Dermis microvascular lymphatic vessel endothelial cell (primary cell): ENCODE measurements at places on chromosomes 5 and 9. TPM values are rescaled to one million over a fixed set of nuclear protein-coding genes. Genes with fewer than 3 reads are reported as not detected.

The GPR107 gene
- total RNA-seq: 19.8 and 29.3 TPM in 2 replicates

The RALGPS1 gene
- total RNA-seq: 2.1 and 3.9 TPM in 2 replicates

GRCh38 chr5:24161559-24161958 lies 483.2 kb downstream of the CDH10 start:
- DNase-seq: no peak

DNA sequence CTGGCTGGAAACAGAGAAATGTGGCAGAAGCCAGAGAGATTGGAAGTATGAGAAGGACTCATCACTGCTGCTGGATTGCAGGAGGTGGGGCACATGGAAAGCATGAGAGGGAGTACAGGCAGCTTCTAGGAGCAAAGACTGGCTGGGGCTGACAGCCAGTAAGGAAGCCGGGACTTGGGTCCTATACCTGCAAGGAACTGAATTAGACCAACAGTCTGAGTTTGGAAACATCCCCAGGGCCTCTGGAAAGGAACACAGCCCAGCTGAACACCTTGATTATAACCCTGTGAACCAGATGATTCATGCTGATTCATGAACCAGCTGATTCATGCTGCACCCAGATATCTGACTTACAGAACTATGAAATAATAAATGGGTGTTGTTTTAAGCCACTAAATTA lies 93.4 kb downstream of the OSTF1 start:
- DNase-seq: peak; percentile 69

GRCh38 chr9:93465855-93466254 lies 12.5 kb upstream of the FAM120AOS start:
- no peak for DNase-seq

DNA sequence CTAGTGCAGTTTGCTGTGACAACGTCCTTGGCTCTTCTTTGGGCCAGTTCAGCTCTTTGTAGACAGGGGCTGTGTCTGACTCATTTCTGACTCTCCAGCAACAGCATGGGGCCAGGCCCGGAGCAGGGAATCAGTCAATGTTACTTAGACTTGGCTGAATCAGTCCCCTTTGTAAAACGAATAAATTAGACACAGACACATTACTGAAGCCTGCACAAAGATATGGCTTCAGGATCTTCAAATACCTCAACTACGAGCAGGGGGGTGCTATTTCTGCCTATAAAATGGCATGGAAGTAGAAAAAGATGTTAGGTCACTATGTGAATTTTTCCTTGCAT lies 204.7 kb downstream of the TTLL11 start:
- DNase-seq: no peak

The EGFLAM gene
- total RNA-seq: 0.13 and 0.25 TPM in 2 replicates

- no peak for DNase-seq
Measured at GRCh38 chr9:76534026-76534425, 75.0 kb downstream of the GCNT1 start.

DNA sequence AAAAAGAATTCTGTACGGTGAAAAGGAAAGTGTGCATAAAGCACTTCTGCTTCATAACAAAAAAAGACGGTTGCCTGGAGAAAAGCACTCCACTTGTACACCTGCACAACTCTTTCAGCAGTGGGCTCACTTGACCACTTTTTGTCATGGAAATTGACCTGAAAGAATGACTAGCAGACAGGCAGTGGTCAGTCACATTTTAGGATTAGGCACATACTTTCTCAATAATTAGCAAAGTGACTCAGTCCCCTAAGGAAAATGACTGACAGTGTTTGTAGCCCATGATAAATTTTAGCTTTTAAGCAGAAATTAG lies 169.3 kb downstream of the FANCC start:
- DNase-seq: no peak

The BHMT gene
- not detected in 2 replicates for total RNA-seq

DNA sequence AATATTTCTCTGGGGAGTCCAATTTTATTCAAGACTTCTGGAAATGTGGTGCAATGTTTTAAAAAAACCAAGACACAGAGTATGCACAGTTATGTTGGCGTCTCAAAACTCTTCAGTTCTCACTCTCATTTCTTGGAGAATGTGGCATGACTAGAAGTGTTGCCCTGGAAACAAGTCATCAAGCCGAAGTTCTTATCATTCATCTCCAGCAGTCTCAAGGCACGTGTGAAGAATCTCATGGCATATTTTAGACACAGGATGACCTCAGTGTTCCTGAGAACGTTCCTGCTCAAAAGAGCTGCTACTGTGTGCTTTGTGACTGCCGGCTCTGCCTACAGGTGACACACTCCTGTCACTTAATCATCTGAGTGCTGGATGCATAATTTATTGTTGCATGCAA lies 147.4 kb upstream of the IRX4 start:
- no peak for DNase-seq

GRCh38 chr5:139574641-139575312 lies 13.6 kb downstream of the UBE2D2 start:
- peak; percentile 50 for DNase-seq

The EMB gene
- total RNA-seq: under 0.01 TPM in 2 replicates

The GNAQ gene
- 28.6 and 37.7 TPM in 2 replicates for total RNA-seq

The IL9 gene
- not detected in 2 replicates for total RNA-seq

DNA sequence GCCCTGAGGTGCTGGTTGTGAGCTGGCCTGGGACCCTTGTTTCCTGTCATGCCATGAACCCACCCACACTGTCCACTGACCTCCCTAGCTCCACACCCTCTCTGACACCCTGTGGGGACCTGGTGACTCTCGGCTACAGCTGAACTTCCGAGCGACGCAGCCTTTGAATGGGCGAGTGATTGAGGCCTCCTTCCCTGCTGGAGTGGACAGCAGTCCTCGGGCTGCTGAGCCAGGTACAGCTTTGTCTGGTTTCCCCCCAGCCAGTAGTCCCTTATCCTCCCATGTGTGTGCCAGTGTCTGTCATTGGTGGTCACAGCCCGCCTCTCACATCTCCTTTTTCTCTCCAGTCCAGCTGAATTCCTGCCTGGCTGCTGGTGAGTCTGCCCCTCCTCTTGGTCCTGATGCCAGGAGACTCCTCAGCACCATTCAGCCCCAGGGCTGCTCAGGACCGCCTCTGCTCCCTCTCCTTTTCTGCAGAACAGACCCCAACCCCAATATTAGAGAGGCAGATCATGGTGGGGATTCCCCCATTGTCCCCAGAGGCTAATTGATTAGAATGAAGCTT lies 6.1 kb downstream of the CA9 start:
- DNase-seq: no peak

DNA sequence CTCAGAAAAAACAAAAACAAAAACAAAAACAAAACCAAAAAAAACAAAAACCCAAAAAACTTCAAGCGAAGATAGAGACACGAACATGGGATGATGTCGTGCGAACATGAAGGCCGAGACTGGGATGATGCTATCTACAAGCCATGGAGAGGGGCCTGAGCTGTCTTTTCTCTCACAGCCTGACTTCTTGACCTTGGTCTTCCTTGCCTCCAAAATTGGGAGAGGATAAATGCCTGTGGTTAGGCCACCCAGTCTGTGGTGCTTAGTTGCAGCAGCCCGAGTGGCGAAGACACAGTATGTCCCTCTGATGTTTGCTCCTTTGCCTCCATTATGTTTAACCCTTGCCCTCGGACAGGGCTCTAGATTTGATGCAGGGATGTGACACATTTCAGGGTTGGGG lies 130.4 kb upstream of the BASP1 start:
- DNase-seq: no peak

- DNase-seq: no peak
Measured at GRCh38 chr9:121711281-121711680, 59.8 kb downstream of the DAB2IP start.

DNA sequence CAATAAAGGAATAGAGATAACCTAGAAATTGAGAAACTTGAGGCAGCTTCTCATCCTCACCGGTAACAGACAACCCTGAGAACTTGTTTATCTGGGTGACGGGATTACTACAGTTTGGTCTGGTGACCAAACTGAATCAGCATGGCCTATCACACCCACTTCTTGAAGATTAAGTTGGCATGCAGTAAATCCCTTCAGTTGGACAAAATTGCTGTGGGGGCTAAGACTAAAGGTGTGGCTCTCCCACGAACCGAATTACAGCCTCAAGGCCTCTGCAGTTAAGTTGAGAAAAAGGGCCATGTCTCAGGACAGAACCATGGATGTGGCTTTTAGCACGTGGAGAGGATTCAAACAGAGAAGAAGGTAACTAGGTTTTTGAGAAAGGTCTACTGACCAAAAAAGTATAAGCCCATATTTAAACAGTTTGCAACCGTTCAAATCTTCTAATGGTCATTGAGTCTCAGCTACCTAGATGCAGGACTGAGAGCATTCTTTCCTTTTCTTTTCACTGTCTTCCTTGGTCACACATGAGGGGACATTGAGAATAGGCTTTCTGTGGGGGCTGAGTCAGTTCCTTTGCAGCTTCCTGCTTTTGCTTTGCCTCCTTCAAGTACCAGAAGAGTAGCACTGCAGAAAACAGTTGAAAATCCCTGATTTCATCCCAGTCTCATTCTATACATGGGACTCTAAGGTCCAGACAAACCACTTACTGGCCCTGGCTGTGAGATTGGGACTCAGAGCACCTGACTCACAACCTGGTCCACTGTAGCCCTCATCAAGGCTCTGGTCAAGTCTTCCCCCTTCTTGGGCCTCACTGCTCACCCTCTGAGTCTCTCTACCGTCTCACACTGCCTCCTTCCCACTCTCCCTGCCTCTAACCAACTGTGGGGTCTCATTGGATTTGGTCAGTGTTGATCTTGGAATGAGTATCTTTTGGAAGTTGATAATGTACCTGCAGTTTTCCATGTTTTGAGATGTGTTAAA lies 30.9 kb downstream of the PDE6A start:
- DNase-seq: peak; percentile 52

GRCh38 chr9:19379697-19380046 lies 364 bp downstream of the RPS6 start:
- DNase-seq: peak; percentile 62

The MARCHF11 gene
- not detected in 2 replicates for total RNA-seq

- no peak for DNase-seq
Measured at GRCh38 chr5:133969654-133970324, 1.4 kb upstream of the C5orf15 start.

GRCh38 chr5:42587096-42587723 lies 164.0 kb downstream of the GHR start:
- no peak for DNase-seq

GRCh38 chr5:40346901-40347300 lies 332.8 kb upstream of the PTGER4 start:
- DNase-seq: no peak

The FCN1 gene
- not detected in 2 replicates for total RNA-seq

The POU5F2 gene
- total RNA-seq: 0.26 and 0.51 TPM in 2 replicates

DNA sequence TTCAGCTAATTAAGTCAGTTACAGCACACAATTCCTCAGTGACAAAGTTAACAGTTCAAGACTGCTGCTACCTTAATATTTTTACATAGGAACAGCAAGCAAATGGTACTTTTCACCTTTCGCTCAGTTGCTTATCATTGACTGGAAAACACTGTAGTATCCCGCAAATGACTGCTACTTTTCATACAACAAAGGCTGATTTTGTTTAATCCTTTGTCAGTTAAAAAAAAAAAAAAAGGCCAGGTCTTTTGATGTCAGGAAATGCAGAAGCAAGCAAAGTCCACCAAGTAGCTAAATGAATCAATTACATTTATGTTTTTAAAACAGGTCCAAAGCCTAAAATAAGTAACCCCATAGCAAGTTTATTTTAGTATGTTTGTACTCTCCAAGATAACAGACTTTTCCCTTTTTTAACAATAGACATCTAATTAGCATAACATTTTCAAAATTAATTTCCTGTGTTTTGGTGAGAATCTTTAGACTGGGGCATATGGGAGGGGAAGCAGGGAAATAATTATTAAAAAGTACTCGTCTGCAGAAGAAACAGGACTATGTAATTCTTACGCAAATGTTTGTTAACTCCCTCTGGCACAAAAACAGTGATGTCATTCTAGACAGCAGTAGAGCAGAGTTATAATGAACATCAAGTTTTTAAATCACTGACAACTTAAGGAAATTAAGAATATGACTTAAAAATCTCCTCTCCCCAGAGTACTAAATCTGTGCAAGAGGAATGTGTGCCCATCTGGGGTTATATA lies 9.6 kb downstream of the PFDN1 start:
- no peak for DNase-seq

The GADD45G gene
- under 0.01 and 0.13 TPM in 2 replicates for total RNA-seq

The CCL27 gene
- total RNA-seq: not detected in 2 replicates

GRCh38 chr5:173451031-173451430 lies 122.8 kb upstream of the STC2 start:
- DNase-seq: peak; percentile 26

DNA sequence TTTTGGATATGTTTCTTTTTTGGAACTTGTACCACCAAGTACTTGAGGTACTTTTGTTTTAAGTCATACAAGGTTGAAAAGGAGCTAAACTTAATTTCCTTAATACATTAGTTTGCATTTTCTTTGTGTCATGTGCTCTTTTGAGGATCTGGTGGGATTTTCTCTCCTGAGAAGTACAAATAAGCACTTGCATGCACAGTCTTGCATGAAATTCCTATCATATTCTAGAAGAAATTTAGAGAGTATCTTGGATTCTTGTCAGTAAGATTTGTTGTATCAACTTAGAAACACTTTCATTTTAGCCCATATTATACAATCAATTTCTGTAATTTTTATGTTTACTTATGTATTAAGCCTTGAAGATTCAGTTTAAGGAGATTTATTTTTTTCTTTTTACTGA lies 64.9 kb downstream of the CCNH start:
- no peak for DNase-seq

The TRIM7 gene
- 2.1 and 7.6 TPM in 2 replicates for total RNA-seq

The CETN3 gene
- total RNA-seq: 2.9 and 4.1 TPM in 2 replicates

DNA sequence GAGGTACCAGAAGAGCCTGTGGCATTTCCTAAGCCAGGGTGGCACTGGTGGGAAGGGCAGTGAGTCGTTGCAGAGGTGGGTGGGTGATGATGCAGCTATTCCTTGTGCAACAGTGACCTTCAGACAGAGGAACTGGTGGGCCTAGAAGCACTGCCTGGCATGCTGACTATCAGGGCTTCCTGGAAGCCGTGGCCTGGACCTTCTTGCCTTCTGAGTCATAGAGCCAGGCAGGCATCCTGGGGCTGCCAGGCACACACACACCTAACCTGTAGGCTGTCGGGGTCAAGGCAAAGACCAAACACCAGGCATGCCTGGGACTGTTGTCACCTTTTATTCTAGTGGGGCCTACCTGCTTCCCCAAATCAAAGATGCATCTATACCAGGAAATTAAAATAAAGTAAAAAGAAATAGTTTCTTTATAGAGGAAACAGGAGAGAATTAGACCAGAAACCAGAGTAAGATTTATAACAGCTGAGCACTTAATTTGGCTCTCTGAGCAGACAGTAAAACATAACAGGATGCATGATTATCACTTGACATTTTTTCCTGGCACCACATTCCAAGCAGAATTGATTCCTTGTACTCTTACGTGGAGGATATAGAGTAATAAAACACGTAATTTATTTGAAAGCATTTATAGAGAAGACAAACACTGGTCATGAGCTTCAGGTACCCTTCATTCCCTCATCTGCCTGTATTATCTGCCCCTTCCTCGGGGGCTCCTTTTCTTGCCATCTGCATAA lies 25.1 kb downstream of the NANS start:
- DNase-seq: no peak

DNA sequence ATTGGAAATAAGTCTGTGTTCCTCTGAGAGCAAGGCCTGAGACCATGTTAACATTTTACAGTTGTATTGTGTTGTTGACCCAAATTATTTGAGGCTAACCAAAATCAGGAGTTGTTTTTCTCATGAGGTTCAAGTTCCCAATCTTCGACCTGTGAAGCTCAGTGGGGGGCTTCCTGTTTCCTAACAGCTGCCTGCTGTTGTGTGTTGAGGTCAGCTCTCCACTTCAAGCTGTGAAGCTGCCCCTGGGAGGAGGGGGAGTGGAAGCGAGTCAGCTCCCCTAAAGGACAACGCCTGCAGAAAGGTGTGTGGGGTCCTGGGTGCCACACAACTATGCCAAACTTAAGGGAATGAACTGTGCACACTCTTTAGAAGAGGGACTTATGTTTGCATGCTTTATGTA lies 295.5 kb downstream of the IRX1 start:
- no peak for DNase-seq

The MRPL50 gene
- total RNA-seq: 12.4 and 14.1 TPM in 2 replicates
